Right hindlimb (tissue), 1 donor: ENCODE measurements at places on chromosomes 6 and 20.

DNA sequence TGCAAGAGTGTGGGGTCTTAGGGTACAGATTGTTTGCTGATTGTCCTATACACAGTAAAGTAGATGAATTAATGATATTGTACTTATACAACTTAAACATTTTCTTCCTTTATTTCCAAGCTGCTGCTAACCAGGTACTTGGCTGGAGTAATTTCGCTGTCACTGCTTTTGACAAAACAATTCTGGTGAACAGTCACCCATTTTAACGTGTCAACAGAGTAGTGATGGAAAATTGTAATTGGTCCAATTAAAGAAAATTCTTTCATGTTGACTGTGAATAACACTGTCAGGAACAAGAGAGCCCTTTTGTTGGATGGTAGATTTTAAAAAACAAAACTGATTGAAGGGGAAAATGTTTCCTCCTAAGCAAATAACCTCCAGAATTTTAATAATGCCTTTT, 26.4 kb upstream of the MROH8 start:
- no peak for DNase-seq

- DNase-seq: no peak
Observed at GRCh38 chr6:107603006-107603370, 113.1 kb downstream of the SOBP start.

- no peak for DNase-seq
Observed at GRCh38 chr20:558117-558516, 14.5 kb upstream of the CSNK2A1 start.

GRCh38 chr6:14063756-14064155, 53.8 kb upstream of the CD83 start:
- DNase-seq: no peak

- peak; percentile 88 for DNase-seq
Observed at GRCh38 chr6:145735356-145736165, at the start of gene EPM2A. Gene EPM2A, minus strand, starts transcription at chr6:145735520. Its CDS starts 22 bp downstream, at chr6:145735498.

GRCh38 chr6:135819665-135820064, 31.8 kb upstream of the PDE7B start:
- DNase-seq: no peak

DNA sequence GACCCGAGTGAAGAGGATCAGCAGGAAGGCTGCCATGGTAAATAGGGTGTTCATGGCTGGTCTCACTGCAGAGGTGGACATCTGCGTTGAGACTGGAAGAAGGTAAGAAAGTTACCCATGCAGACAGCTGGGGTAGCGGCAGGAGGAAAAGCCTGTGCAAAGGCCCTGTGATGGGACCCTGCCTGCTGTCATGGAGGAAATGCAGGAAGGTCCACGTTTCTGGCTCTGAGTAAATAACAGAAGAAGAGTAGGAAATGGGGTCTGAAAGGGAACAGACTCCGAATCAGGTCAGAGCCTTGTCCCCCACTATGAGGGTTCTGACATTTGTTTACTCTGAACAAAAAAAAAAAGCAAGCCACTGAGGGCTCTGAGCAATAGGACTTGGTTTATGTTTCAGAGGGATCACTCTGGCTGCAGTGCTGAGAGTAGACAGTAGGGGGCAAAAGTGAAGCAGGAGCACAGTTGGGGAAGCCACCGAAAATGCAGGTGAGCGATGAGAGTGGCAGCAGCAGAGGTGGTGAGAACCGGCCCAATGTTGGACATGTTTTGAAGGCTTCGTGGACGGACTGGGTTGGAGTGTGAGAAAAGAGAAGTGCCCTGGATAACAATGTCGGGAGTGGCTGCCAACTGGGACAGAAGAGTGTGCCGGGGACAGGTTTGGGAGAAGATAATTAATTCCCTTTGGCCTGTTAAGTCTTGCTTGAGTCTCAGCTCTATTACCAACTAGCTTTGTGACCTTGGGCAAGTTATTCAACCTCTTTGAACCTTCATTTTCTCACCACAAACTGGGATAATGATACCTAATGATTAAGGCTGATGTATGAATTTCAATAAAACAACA, 57.9 kb upstream of the MAP7 start:
- DNase-seq: peak; percentile 41

GRCh38 chr6:139863346-139863745, 488.9 kb upstream of the CITED2 start:
- no peak for DNase-seq

DNA sequence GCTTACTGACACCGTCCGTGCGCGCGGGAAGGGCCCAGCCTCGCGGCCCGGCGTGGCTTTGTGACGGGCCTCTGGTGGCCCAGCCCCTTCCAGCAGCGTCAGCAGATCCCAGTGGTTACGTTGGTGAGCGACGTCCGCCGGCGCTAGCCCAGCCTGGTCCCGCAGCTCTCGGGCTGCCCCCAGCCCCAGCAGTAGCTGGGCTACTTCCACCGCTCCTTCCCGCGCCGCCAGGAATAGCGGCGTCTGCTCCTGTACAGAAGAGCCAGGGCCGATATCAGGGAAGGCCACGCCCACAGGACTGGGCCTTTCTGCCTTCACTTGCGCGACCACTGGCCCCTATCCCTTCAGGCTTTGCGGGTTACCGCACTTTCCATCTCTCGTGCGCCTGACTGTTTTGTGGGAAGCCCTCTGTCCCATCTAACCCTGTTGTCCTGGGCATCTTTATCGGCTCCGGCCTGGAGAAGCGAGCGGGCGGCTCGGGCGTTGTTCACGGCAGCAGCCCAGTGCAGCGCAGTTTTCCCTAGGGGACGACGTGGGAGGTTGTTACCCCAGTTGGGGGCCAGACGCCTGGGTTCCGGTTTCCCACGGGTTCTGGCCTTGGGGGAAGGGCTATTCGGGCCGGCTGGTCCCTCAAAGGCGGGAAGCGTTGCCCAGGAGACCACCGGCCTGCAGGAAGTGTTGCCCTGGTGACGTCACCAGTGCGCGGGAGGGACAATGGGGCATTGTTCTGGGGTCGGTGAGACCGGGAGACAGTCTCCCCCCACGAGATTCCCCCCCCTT, 3.6 kb upstream of the GPSM3 start:
- DNase-seq: peak; percentile 96

DNA sequence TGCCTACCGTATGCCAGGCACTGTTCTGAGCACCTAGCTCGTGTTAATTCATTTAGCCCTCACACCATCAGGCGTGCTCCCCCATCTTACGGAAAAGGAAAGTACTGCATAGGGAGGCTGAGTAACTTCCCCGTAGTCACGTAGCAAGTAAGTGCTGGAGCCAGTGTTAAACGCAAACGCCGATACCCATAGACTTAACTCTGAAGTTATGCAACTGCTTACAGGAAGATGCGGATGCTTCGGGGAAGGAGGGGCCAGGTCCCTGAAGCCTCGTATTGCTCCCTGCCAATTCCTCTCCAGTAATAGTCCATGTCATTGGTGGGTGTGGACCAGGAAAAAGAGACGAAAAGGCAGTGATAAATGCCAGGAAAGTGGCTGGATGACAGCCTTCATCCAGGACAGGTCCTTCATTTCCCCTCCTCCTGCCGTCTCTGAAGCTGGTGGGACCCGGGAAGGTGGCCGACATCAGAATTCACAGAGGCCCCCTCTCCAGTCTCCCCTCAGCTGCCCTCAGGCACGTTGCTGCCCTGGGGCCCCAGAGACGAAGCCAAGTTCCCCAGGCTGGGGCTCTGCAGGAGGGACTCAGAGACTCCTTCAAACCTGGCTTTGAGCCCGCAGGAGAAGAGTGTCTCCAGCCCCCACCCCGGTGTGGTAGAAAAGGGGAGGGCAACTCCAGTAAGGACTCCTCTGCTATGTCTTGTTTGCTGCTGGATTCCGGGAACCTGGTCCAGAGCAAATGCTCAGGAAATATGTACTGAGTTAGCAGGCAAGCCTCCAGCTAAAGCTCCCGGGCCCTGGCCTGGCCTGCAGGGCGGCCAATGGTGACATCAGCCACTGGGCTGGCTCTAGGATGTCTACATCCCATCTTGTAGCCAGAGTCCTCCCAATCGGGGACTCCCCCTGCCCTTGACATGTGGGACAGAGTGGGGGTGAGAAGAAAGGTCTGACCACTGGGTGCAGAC, 37.8 kb downstream of the RAB44 start:
- DNase-seq: peak; percentile 95

GRCh38 chr6:44721954-44722578, 334.6 kb downstream of the CDC5L start:
- DNase-seq: no peak

DNA sequence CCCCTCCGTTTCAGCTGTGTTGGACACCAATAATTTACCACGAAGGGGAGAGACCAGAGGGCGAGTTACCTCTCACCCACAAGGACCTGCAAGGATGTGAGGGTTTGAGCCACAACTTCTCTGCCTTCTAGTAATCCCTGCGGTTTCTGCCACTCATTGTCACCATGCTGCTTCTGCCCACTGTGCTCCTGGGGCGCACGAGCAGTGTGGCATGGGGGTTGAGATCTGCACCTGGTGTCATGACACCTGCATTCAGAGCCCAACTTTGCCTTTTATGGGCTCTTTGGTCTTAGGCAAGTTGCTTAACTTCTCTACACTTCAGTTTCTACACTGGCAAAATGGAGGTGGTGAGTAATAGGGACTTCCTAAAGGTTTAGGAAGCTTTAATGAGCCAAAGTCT, 84.9 kb downstream of the SOBP start:
- DNase-seq: no peak

DNA sequence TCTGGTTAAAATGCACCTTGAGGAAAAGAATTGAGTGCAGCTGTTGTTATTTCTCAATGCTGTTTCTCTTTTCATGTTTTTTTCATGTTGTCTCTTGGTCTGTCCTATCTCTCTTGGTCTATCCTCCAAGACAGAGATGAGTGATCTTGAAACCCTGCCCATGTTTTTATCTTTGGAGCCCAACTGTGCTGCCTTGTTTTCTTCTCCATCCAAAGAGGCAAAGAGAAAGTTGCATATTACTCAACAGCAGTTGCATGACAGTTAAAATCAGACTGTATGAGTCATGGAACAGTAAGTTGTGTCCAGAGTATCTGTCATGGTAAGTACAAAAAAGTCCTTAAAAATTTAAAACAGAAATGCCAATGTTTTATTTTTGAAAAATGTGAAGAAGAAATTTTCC, 26.2 kb downstream of the BCAS1 start:
- no peak for DNase-seq

GRCh38 chr6:168584671-168585070, 143.7 kb downstream of the SMOC2 start:
- DNase-seq: no peak

- peak; percentile 48 for DNase-seq
Observed at GRCh38 chr20:22333885-22334545, 250.4 kb downstream of the FOXA2 start.

- no peak for DNase-seq
Observed at GRCh38 chr6:156949376-156949775, 172.2 kb downstream of the ARID1B start.
